Stimulated activated CD8-positive, alpha-beta memory T cell treated with anti-CD3 and anti-CD28 coated beads, Interleukin-4, amount 100 ng/mL, for 4 hours (primary cell): ENCODE measurements at places on chromosomes 13 and 19.

- peak; percentile 85 for DNase-seq
Measured at GRCh38 chr19:39405958-39406655, 540 bp upstream of the ZFP36 start.

DNA sequence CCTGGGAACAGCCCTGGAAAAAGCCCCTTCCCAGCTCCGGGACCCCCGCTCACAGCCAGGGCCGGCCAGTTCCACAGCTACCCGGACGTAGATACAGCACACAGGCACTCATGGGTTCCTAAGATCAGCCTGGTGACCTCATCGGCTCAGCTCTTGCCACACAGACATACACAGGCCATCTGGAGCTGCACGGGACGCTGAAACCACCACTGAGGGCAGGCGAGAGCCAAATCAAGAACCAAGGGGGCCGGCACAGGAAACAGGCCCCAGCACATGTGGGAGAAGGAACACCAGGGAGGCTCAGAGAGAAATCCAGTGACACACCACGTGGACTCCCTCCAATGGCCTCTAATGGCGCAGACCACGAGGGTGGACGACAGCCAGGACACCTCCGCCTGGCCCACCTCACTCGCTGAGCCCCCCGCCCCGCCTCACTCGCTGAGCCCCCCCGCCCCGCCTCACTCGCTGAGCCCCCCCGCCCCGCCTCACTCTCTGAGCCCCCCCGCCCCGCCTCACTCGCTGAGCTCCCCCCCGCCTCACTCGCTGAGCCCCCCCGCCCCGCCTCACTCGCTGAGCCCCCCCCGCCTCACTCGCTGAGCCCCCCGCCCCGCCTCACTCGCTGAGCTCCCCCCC is 69.7 kb upstream of the C13orf46 start:
- DNase-seq = no peak

DNA sequence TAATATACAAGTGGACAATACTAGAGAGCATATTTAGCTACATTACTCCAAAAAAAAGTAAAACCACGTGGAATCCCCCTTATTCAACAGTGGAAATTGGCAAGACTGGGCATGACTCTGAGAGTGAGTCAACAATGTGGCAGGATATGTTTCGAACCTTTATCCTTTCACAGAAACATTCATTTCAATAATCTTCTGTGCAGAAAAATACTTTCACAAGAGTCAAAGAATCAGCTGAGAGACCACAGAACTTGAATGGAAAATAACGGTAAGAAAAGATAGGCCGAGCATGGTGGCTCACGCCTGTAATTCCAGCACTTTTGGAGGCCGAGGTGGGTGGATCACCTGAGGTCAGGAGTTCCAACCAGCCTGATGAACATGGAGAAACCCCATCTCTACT is 25.1 kb upstream of the CD70 start:
- DNase-seq = no peak

- no peak for DNase-seq
Measured at GRCh38 chr19:17873786-17874757, 2.3 kb downstream of the SLC5A5 start.

GRCh38 chr19:45812297-45812696 is 2.8 kb downstream of the RSPH6A start:
- no peak for DNase-seq

- DNase-seq = no peak
Measured at GRCh38 chr13:73717632-73718031, 416.6 kb downstream of the KLF12 start.

GRCh38 chr19:41159881-41160280 is 33.1 kb upstream of the CYP2S1 start:
- no peak for DNase-seq

DNA sequence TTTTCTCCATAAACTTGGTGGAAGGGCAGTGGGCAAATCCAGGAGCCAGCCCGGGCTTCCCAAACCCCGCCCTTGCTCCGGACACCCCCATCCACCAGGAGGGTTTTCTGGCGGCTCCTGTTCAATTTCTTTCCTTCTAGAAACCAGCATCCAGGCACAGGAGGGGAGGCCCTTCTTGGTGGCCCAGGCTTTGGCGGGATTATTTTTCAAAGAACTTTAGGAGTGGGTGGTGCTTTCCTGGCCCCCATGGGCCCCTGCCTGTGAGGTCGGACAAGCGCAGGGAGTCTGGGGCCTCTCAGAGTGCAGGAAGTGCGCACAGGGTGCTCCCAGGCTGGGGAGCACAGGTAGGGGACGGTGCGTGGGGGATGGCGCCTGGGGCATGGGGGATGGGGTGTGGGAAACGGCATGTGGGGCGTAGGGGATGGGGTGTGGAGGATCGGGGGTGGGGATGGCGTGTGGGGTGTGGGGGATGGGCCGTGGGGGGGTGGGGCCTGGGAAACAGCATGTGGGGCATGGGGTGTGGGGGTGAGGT is 396 bp downstream of the F7 start:
- DNase-seq = no peak

- no peak for DNase-seq
Measured at GRCh38 chr19:56705939-56706338, 34.4 kb upstream of the ZNF835 start.

DNA sequence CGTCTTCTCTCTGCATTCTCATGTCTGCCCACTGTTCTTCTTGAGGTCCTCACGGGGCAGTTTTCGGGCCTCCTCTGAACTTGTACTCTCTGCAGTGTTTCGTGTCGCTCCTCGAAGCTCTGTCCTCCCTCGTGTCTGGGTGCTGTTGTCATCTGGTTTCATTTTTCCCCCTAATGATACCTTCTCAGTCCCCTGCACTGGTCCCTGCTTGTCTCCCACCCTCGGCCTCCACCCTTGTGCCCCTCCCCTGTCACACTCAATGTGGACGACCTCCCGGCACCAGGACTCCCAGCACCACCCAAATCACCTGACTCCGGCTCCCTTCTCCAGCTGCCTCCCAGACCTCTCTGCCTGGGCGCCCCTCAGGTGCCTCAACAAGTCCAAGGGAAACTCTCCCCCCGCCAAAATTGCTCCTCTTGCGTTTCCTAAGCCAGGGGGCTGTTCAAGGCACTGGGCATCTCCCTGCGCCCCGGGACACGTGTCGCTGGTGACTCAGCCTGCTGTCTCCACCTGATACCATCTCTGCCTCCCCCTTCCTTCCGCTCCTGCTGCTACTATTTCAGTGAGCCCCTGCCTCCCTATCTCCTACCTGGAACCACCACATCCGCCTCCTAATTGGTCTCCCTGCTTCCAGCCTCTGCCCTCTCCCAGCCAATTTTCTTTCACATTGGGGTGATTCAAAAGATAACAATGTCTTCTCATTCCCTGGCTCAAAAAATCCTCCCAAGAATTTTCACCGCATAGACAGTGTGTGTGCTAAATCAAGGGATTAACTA is 49.5 kb downstream of the RFX2 start:
- no peak for DNase-seq
